ENCODE measurements at places on chromosomes 16 and 17.

DNA sequence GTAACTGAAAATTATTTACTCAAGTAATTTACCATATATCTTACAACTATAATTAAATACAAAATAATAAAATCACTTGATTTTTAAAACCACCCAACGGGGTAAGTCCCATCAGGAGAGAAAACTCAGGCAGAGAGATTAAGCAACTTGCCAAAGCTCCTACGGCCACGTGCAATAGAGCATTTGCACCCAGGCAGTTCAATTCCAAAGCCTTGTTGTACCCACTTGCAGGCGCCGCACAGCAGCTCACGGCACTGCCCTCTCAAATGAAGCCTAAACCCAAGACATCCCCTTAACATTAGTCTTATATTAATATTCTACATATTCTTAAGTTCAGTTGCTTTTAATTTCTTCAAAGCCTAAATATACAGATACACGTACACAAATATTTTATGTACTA lies 75.7 kb downstream of the SPAG9 start:
- no peak for DNase-seq

DNA sequence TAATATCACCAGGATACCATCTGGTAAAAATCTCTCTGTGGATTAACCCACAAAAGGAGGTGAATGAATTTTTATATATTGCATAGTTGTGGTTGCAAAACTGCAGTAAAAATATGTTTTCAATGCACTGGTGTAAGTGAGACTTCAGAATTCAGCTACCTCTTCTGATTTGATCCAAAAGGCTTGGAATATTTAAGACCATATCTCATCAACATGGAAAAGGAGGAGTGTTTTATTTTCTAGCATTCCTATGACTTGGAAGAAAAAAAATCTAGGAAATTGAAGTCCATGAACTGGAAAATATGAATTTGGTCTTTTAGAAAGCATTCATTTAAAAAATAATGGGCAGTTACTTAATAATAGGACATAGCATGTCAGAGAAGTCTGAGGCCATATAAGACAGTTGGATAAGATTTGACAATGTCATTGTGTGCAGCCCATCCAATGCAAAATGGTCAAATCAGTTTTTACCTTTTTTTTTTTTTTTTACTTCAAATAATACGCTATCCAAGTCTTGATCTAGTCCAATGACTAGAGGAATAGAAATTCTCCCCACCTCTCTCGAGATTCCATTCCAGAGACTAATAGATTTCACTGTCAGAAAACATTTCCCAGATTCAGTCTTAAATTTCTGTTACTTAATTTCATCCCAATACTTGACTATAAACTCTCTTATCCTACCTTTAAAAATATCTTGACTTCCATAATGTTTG lies 364.9 kb upstream of the PMFBP1 start:
- DNase-seq = no peak

- peak; percentile 58 for DNase-seq
These were observed 547 bp downstream of the PLCD3 start for GRCh38 chr17:45131616-45132319.

DNA sequence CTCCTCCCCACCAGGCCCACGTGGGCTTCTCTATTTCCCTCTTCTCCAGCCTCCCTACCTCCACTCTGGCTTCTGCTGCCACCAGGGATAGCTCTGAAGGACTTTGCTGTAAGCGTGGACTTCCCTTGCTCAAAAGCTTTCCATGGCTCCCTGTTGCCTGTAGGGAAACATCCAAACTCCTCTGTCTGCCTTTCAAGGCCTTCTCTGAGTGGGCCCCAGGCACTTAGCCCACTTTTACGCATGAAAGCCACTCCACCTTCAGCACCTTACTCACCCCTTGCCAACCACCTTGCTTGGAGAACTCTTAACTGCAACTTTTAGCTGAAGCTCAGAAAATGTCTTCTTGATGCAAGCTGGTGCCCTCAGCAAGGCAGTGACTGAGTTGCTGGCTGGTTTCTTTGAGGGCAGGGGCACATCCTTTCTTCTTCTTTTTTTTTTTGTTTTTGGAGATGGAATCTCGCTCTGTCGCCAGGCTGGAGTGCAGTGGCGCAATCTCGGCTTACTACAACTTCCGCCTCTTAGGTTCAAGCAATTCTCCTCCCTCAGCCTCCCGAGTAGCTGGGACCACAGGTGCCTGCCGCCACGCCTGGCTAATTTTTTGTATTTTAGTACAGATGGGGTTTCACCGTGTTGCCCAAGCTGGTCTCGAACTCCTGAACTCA lies 52.0 kb upstream of the DLX4 start:
- no peak for DNase-seq

DNA sequence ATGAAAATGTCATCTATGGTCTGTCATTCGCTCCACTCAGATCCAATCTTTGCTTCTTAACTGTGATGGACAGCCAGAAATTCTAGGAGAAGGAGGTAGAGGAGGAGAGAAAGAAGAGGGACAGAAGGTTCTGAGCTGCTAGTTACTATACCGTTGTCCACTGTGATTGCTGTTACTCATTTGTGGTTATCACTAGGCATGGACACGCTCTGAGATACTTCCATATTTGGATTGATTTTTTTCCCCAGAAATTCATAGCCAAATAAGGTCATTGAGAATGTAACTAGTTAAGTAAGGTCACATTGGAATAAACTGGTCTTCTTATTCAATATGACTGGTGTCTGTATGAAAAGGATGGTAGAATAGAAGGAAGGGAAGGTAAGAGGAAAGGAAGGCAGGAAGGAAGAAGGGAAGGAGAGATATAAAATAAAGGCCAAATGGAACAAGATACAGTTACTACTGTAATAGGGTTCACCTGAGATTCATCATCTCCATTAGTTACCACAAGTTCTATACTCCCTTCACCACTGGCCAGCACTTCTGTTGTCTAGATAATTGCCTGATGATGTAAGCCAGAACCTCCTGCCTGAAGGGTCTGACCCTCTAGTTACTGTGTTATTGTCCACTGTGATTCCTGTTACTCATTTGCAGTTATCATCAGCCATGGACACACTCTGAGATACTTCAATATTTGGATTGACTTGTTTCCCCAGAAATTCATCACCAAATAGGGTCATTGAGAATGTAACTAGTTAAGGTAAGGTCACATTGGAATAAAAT lies 2.9 kb downstream of the KRTAP9-7 start:
- no peak for DNase-seq

DNA sequence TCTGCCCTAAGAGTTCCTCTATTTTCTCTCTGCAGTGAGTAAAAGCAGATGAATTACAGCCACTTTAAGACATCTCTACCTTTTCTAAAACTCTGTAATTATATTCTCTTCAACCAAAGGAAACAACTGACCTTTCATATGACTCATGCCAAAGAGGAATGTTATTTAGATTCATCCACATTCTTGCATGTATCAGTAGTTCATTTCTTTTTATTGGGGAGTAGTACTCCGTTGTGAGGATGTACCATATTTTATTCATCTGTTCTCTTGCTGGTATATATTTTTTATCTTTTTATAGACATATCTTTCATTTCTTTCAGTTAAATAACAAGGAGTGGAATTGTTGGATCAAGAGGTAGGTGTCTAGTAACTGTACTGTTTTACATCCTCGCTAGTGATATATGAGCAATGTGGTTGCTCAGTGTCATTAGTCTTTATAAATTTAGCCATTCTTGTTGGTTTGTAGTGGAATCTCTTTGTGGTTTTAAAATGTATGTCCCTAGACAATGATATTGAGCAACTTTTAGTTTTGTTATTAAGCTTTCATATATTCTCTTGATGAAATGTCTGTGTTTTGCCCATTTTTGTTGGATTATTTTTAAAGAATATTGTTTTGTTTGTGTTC lies 7.8 kb upstream of the MYH8 start:
- DNase-seq = no peak

DNA sequence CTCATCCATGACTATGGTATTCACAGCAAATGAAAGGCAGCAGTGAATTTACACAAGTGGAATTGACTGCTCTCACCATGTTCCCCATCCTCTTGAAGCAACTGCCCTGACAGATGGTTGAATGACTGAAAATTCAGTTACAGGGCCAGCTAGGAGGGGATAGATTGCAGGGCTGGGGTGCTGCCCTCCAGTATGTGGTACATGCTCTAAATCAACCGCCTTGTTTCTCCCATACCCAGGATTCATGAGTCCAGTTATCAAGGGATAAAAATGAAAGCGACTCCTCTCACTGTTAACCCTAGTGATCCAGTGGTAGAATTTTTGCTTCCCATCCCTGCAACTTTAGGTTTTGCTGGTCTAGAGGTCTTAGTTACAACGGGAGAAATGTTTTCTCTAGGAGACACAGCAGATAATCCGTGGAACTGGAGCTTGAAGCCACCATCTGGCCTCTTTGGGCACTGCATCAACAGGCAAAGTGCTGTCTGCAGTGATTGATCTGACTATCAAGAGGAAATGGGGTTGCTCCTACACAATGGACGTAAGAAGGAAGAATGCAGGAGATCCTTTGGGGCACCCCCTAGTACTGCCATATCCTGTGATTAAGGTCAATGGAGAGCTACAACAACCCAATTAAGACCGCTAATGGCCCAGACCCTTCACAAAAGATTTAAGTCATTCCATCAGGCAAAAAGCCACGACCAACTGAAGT lies 32.0 kb downstream of the SCPEP1 start:
- DNase-seq = peak; percentile 80

DNA sequence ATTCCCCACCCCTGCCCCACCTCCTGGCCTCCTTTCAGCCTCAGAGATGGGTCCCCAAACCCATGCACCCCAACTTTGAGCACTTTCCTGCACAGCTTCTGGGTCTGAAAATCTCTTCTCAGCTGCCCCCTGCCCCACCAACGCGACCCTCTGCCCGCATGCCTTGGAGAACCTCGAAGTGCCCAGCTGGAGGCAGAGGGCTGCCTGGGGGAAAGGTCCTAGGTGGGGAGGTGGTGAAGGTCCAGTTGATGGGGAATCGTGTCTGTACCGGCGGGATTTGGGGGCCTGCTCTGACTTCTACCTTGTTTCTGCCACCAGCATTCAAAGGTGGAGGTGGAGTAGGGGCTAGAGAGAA lies 1.3 kb downstream of the NKD1 start:
- no peak for DNase-seq

GRCh38 chr16:290681-291405 lies 7.9 kb downstream of the PDIA2 start:
- no peak for DNase-seq

DNA sequence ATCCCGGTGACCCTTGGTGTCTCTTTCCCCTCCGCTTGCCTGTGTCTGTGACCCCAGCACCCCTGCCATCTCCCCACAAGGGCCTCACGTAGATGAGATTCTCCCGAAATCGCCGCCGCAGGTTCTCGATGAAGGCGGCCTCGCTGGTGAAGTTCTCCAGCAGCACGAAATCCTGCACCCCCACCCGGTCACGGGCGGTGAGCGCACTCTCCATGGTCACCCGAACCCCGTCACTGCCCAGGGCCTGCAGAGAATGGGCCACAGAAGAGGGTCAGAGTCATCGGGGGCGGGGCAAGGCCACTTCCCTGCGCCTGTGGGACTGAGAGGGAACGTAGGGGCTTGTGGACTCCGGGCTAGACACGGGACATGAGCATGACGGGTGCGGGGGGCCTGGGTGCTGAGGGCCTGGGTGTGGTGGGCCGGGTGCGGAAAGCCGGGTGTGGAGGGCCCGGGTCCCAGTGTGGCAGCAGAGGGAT lies 8.4 kb downstream of the MYO1C start:
- DNase-seq = no peak

- peak; percentile 48 for DNase-seq
These were observed 40.7 kb downstream of the ACTG1 start for GRCh38 chr17:81471818-81472456.

- no peak for DNase-seq
These were observed 2.1 kb upstream of the MFAP4 start for GRCh38 chr17:19388791-19389785.

DNA sequence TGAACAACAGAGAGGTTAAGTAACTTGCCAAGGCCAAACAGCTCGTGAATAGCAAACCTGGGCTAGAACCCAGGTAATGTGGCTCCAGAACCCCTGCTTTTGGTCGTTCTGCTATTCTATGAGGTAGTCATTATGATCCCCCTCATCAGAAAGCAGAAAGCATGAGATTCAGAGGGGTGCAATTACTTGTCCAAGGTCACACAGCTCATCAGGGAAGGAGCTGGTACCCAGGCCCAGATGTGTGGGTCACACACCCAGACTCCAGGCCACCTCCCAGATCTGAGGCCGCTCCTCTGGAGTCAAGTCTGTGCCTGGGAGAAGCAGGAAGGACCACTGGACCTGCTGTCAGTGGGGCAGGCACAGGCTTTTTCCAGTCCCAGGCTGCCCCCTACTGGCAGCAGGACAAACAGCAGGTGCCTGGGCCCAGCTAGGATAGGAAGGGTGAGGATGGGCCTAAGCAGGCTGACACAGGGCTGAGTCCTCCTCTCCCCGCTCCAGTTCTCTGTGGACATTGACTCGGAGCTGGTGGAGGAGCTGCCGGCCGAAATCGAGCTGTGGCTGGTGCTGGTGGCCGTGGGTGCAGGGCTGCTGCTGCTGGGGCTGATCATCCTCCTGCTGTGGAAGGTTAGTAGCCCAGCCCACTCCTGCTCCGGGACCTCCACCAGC lies 7.8 kb upstream of the PDK2 start:
- peak; percentile 85 for DNase-seq

- DNase-seq = peak; percentile 76
These were observed 2.9 kb downstream of the NUP93 start for GRCh38 chr16:56732832-56733231.

DNA sequence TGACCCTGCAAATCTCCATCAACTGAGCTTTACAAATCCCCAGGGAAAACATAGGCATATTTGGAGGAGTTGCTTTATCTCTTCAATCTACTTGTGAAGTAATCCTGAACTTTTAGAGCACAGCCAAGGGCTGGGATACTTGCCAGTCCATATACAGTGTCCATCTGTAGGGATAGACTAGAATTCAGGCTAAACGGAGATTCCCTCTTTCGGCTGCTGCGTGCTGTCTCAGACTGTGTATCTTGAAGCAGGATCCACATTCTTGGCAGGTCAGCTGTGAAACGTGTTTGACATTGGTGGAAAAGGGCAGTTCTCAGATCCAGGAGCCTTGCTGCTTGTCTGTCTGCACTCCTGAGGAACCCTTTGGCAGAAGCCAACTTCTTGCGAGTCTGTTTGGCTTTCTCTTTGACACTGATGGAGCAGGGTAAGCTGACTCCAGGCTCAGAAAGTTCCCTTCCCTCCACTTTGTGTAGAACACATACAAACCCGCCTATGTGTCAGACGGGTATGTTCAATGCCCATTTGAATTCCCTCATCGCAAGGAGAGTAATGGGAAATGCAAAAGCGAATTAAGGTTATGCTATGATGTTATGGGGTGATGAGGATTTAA lies 221.8 kb downstream of the MAP2K4 start:
- DNase-seq = no peak
